ENCODE measurements at places on chromosomes 16 and 17. TPM values are rescaled to one million over a fixed set of nuclear protein-coding genes. Genes with fewer than 3 reads are reported as not detected.

CCDC154 gene
- 0.81 TPM for total RNA-seq

DNA sequence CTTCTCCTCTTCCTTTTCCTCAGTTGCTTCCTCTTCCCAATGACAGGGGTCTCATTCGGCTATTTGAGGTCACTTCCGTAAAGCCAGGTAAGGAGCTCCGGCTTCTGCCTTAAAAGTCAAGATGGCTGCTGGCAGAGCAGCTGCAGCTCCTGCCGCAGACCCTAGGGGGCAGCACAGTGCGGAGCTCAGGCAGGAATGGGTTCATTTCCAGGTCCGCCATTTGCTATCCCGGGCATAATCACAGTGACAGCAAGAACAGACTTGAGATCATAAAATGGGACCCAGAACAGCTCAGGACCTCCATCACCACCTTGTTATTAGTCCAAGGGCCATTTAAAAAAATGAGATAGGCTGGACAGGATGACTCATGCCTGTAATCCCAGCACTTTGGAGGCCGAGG is 199.5 kb downstream of the ZNF18 start:
- no peak for DNase-seq

- DNase-seq, result no peak
These were observed 71.3 kb downstream of the RTN4RL1 start for GRCh38 chr17:1953831-1954230.

DNA sequence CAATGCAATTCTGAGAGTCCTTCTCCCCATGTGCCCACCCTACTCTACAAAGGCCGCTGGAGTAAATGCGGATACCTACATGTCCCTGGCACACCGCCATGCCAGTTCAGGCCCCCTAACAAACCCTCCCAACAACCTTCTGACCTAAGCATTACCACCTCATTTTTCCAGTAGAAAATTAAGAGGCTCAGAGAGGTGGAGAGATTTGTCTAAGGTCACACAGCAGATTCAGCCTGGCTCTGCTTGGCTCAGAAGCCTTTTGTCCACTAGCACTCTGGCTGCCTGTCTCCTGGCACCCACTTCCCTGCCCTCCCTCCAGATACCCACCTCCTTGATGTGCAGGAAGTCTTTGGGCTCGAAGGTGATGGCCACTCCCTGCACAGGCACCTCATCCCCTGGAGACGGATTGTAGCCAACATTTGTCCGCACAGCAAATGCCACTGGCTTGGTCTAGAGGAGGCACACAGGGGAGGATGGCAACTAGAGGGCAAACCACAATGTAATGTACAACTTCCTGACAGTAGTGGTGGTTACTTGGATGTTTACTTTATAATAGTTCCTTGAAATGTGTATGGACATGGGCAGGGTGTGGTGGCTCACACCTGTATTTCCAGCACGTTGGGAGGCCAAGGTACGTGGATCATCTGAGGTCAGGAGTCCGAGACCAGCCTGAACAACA is 10.2 kb downstream of the CACNB1 start:
- no peak for DNase-seq

KRT33B gene
- not detected for total RNA-seq

NUPR1 gene
- total RNA-seq, result 47.3 TPM

CFAP97D1 gene
- not detected for total RNA-seq

DNA sequence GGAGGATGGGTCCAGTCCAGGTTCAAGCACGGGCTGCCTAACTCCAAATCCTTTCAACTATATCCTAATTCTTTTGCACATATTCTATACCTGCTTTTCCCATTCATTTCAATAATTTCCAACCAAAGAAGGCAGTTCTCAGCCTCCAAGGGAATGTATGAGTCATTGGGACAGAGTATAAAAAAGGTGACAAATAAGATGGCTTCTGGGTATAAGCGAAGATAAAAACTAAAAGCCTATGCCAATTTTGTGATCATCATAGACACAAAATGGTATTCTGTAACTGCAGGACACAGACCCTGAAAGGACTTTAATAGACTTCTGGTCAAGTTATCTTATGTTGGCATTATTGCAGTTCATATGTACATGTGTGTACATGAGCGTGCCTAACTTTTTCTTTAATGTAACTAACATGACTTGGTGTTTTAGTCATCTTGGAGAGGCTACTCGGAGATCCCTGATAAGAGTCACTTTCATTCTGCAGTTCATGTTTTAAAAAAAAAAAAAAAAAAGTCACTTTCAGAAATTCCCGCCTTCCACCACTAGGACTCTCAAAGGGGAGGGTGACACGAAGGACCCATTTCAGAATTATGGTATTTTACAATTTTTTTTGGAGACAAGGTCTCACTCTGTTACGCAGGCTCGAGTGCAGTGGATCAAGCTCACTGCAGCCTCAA is 17.3 kb downstream of the COG1 start:
- no peak for DNase-seq

CA5A gene
- total RNA-seq, result not detected

- no peak for DNase-seq
These were observed 57.1 kb downstream of the SPECC1 start for GRCh38 chr17:20066253-20066652.

All from Right ventricle myocardium superior (tissue), 1 donor.